Right lung (tissue), 10 donors: ENCODE measurements at places on chromosomes 7 and 10.

GRCh38 chr10:71605263-71605962, 114.2 kb downstream of the C10orf105 start:
- DNase-seq, result no peak

GRCh38 chr10:70843333-70843732, 27.6 kb downstream of the SGPL1 start:
- no peak for DNase-seq

DNA sequence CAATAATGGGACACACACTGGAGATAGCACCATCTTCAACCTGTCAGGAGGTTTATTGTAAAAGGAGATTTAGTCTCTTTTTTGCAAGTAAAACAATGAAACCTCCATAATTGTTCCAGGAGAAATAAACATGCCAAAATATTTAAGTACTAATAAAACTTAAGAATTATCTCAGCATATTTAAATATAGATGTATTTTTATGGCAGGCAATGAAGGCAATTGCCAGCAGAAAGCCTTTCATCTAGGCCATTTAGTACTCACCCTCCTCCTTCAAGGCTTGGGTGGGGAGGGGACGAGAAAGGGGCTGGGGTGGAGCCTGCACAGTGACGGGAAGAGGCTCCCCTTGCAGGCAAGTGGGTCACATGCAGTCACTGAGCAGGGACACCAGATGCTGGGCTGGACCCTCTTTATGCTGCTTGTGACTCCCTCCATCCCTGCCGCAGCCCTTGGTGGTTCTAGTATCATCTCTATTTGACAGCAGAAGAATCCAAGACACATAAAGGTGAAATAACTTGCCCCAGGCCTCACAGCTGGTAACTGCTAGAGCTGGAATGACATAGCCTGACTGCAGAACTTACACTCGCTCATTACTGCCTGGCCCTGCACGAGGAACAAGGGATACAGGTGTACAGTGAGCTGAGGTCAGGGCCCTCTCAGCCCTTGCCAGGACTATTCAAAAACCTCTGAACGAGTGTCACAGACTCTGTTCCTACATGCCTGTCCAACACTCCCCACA, 449.5 kb upstream of the ZMIZ1 start:
- no peak for DNase-seq

GRCh38 chr7:15452670-15453069, 109.1 kb downstream of the AGMO start:
- no peak for DNase-seq

DNA sequence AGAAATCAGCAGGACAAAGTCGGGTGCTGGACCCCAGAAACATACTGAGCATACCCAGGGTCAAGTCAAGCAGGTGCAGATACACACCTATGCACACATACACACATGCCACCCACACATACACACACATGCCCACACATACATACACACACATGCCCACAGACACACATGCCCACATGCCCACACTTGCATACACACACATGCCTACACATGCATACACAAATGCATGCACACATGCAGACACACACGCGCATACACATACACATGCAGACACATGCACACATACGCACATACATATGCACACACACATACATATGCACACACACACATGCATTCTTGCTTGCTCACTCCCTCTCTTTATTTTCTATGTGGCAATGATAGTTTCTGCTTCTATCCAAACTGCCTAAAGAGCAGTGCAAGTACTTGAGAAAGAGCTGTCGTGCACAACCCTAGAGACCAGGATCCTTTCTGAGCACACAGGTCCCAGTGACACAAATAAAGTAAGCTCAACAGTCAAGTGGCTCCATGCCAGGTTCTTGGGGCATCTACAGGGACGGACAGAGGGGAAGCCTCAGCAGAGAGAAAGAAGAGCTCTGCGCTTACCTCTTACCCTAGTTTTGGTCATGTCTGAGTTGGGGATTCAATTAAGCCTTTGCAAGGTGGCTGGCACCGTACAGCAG, 83.7 kb downstream of the EBF3 start:
- no peak for DNase-seq

DNA sequence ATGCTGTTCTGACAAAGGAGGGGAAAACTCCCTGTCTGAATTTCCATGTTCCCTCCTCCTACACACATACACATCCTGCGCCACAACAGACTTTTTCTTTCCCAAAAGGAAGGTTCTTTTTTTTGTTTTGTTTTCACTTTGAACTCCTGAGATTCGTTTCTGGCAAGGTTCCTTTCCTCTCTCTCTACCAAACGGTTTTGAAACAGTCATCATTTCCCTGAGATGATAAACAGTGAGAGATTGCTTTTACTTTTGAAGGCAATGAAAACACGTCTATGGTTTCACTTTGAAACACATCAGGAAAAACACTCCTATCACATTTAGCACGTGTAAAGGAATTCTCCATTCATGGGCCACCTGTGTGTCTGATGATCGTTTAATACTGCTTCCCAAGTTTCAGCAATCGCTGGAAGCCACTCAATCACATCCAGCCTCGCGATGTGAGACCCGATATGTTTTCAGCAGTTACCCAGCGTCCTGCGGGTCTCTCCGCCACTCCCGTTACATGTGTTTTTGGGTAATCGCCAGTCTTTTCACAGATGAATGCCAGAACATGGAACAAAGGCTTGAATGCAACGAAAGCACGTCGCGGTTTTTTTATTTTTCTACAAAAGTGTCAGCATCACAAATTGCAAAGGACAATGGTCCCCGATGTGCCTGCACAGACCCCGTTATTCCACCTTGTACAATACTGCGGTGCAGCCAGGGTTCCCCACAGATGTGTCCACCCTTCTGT, 62.8 kb upstream of the CUX1 start:
- no peak for DNase-seq

GRCh38 chr10:128046953-128047290, 79.3 kb downstream of the MKI67 start:
- DNase-seq, result no peak

DNA sequence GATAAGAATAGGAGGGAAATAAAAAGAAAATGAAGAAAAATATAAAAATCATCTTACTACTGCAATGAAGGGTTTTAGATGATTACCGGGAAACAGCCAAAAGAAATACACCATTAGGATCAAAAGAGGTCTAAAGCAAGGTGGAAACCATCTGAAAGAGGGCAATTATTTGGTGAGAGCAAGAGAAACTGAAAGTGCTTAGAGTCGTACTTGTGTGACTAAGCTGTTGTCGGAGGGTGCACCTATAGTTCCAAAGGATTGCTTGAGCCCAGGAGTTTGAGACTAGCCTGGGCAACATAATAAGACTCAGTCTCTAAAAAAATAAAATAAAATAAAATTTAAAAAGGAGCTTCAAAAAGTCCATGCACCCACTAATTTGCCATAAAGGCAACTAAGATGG, 169.5 kb downstream of the DKK1 start:
- no peak for DNase-seq

- DNase-seq, result no peak
Observed at GRCh38 chr10:103493362-103493915, at the start of gene NEURL1. TSS of gene NEURL1 (plus strand) at chr10:103493705. CDS start at chr10:103494388, 683 bp downstream.

- no peak for DNase-seq
Observed at GRCh38 chr7:43439631-43440401, 143.1 kb upstream of the STK17A start.

DNA sequence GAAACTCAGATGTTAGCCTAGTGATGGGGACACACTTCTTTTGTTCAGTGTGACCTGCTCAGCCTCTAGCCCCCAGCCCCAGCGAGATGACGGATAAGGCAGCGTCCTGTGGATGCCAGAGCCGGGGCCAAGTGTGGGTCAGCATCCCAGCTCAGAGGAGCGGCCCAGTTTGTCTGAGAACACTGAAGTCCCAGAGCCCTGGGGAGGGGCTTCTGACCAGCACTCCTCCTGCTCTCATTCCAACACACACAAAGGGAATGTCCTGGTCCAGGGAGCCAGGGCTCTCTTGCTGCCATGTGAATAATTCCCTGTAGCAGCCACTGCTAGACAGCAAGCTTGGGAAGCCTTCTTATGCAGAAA, 4.5 kb upstream of the ATP6V0E2 start:
- DNase-seq, result no peak

DNA sequence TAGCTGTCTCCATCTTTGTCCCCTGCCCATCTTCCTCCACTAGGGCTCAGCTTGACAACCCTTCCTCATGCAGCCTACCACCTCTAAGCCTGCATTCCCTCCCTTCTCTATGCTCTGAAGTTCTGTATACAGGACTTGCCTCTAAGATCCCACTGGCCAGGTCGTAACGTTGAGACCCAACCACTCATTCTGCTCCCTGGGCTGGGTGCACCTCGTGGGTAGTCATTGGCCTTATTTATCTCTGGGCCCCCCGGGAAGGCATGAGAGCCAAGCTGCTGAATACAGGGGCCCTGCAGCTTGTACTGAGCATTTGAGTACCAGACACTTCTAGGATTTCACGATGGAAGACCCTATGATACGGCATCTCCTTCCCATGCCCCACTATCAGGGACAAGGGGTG, 31.2 kb downstream of the MYL10 start:
- DNase-seq, result no peak

DNA sequence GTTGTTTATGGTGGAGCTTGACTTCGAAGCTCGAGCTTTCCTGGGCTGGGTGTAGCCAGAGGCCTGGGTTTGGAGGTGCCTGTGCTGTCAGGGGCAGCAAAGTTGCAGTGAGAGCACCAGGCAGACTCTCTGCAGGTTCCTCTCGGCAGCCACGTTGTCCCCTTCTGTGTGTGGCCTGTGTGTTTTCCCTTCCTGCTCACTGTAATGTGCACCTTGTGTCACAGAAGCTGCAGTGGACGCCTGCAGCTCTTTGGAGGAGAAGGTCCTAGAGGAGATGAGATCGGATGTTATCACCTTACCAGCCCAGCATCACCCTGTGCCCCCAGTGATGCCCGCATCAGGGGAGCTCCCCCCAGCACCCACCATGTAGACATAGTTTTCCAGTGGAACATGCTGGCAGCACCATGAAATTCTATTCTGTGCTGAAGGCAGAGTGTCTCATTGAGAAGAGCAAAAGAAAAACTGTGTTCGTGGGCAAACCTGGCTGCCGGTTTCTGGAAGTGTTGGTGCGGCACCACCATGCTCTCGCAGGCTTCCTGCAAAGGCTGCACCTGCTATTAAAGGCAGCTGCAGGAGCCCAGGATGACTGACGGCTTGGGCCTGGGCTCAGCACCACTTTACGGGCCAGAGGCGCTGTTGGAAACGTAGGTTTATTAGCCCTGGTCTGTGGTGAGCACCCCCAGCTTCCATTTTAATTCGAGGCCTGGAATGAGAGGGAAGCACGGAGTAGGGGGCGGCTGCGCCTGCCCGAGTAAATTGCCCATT, 609.8 kb upstream of the FOXK1 start:
- no peak for DNase-seq

GRCh38 chr10:75620356-75620755, 188.9 kb downstream of the LRMDA start:
- DNase-seq, result no peak

DNA sequence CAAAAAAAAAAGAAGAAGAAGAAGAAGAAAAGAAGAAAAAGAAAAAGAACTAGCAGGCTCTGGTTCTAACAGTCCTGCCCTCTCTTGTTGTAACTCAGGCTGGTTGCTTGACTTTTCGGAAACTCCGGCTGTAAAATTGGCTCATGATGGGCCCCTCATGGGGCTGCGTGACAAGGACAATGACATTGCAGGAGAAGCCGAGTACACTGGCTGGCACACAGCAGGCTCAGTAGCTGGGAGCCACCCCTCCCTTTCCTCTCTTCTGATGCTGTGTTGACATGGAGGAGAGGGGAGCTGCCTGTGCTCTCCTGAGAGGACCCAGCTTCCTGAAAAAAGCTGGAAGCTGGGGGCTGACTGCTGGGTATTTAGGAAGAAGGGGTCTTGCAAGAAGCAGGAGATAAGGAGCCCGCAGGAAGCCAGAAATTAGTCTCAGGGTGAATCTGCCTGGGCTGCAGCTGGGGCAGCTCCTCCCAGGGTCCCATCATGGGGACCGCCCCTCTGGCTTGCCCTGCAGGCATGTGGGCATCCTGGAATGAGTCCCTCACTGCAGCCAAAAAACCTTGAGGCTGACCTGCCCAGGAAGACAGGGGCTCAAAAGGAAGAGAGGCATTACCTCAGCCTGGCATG, 14.6 kb upstream of the GPR26 start:
- no peak for DNase-seq
